Right lung (tissue), 10 donors: ENCODE measurements at places on chromosomes 7 and 10. TPM values are rescaled to one million over a fixed set of nuclear protein-coding genes. Genes with fewer than 3 reads are reported as not detected.
A peak's percentile ranks its signal among the peaks of the same experiment; 100 is the strongest.

Gene FASTK
- polyA plus RNA-seq: 47.3 TPM

Gene ITGA8
- polyA plus RNA-seq: 42.0 TPM

- DNase-seq: no peak
Measured at GRCh38 chr7:69885431-69885830, 287.2 kb downstream of the AUTS2 start.

DNA sequence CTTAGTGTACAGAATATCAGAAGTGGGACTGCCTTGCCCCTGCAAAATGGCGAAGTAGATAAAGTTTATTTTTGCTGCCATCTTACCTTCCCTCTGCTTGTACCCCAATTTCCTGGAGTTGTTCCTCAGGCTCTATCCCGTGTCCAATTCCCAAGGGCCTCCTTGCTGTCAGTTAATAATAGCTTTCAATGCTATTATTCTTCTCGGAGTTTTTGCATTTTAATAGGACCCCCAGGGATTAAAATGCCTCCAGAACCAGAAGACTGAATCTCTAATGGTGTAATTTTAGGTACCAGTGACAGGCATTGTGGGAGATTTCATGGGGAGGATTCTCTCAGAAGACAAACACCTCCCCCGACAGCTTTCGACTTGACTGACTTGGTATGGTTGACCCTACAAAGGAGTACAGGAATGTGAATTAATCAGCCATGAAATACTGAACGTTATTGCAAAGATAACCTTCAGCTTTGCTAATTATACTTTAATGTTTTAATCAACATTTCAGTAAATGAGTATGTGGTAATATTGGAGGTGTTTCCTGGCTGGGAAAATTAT is 75.2 kb downstream of the ZNF22 start:
- no peak for DNase-seq

DNA sequence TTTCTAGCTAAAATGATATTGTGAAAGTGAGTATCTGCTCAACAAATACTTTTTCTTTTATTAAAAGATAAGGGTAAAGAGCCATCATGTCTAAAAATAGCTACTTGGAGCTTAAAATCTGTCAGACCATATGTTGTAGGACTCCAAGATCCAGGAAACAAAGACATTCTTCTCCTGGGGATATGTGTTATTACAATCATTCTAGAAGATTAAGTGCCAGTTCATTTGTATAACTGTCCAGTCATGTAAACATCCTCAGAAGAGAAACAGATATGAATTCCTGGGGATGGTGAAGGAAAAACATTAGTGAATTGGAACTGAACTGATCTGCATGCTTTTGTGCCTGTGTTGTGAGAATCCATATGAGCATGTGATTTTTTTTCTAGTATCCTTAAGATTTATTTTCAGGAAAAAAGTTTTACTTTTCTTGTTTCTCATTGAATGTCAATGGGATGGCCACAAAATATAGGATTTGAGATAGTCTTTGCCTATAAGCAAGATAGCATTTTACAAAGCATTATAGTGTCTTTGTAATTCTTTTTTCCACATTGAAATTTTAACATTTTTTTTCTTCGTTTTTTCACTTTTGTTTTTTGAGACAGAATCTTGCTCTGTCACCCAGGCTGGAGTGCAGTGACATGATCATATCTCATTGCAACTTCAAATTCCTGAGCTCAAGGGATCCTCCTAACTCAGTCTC is 14.4 kb upstream of the MTERF1 start:
- DNase-seq: peak; percentile 21

DNA sequence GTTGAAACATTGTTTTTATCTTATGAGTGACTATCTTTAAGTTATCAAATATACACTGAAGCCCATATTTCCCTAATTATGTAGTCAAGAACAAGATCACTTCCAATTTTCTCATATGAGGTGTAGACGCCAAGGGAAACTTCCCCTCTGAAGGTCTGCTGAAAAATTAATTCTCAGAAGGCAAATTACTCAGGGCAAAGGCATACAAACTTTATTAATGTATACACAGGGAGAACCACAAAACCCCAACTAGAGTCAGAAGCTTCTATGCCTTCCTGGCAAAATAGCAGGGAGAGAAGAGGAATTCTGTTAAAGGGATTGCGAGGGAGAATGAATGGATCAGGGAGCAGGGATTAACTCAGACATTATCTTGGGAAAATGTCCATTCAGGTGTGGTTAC is 83.4 kb downstream of the DOCK4 start:
- DNase-seq: no peak

DNA sequence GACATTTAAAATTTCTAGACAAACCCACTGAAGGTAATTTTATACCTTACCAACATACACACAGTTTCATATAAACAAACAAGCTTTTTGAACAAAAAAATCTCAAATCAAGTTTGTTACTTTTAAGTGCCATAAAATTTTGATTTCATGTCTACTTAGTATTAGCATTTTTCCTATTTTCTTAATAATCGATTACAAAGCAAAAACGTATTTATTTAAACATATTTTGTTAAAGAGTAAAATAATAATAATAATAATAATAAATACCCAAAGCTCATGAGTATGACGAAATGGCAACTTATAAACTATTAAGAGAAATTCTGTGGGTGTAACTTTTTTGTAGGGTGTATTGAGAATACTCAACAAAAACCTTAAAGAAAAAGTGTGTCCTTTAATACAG is 177.6 kb downstream of the GALNT11 start:
- DNase-seq: no peak

GRCh38 chr7:50864694-50865093 is 82.0 kb upstream of the GRB10 start:
- no peak for DNase-seq

- DNase-seq: no peak
Measured at GRCh38 chr10:4296161-4296560, 511.2 kb upstream of the KLF6 start.
